Esophagus muscularis mucosa (tissue), 4 donors: ENCODE measurements at places on chromosomes 12 and 14. TPM values are rescaled to one million over a fixed set of nuclear protein-coding genes. Genes with fewer than 3 reads are reported as not detected.

The SLC7A7 gene
- total RNA-seq: 17.8 TPM

The C14orf39 gene
- total RNA-seq: not detected

The PRR4 gene
- 1.6 TPM for total RNA-seq

The ATP2B1 gene
- 16.0 TPM for total RNA-seq

The CARMIL3 gene
- 0.17 TPM for total RNA-seq

The GSC gene
- 0.91 TPM for total RNA-seq

The ETNK1 gene
- 19.8 TPM for total RNA-seq

The KRT80 gene
- total RNA-seq: not detected

The KRT2 gene
- not detected for total RNA-seq

The USP44 gene
- 3.3 TPM for total RNA-seq

The CMKLR1 gene
- total RNA-seq: 10.2 TPM

The GALC gene
- 17.0 TPM for total RNA-seq
